ENCODE measurements at places on chromosomes 16 and 17.

- no peak for DNase-seq
Observed at GRCh38 chr16:67105246-67105645, 4.5 kb upstream of the PHAF1 start.

- DNase-seq = no peak
Observed at GRCh38 chr16:56886826-56887225, 21.8 kb downstream of the SLC12A3 start.

DNA sequence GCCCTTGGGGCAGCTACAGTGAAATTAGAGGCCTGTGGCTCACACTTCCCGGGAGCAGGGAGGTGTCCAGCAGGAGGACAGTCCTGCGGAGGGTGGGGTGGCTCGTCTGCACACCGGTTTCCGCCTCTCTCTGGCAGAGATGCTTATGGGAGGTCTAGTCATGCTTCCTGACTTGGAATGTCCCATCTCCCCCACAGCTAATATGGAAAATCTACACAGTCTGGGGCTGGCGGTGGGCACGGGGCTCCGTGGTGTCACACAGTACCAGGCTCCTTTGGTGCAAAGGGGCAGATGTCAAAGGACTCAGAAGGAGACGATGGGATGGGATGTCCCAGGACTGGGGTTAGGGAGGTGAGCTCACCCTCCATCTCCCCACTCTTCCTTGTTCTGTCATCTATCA is 44.1 kb upstream of the DOC2B start:
- peak; percentile 3 for DNase-seq

- no peak for DNase-seq
Observed at GRCh38 chr17:66432411-66432957, 130.1 kb downstream of the PRKCA start.

DNA sequence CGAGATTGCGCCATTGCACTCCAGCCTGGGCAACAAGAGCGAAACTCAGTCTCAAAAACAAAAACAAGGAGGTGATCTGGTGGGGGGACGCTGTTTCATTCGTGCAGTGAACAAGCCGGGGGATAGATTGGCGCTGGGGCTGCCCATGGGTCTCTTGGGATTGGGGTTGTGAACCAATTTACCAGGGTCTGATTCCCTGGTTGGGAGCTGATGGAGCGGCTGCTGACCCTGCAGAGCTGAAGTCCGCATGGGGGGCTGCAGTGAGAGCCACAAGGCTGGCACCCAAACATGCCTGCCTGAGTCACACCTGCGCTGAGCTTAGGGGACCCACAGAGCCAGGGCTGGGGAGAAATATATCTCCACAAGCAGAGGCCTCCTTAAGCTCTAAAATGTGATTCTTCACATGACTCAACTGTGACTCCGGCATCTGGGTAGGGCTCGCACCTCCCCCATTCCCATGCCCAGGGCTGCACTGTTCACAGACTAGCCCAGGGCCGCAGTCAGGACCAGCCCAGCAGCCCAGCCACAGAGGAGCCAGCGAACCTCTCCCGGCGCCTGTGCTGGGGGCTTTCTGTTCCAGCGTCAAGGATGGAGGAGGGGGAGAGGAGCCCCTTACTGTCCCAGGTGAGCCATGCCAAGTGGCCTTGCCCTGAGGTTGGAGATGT is 5.0 kb downstream of the TSPAN10 start:
- no peak for DNase-seq

GRCh38 chr16:56547120-56547948 is 17.5 kb upstream of the MT4 start:
- no peak for DNase-seq

DNA sequence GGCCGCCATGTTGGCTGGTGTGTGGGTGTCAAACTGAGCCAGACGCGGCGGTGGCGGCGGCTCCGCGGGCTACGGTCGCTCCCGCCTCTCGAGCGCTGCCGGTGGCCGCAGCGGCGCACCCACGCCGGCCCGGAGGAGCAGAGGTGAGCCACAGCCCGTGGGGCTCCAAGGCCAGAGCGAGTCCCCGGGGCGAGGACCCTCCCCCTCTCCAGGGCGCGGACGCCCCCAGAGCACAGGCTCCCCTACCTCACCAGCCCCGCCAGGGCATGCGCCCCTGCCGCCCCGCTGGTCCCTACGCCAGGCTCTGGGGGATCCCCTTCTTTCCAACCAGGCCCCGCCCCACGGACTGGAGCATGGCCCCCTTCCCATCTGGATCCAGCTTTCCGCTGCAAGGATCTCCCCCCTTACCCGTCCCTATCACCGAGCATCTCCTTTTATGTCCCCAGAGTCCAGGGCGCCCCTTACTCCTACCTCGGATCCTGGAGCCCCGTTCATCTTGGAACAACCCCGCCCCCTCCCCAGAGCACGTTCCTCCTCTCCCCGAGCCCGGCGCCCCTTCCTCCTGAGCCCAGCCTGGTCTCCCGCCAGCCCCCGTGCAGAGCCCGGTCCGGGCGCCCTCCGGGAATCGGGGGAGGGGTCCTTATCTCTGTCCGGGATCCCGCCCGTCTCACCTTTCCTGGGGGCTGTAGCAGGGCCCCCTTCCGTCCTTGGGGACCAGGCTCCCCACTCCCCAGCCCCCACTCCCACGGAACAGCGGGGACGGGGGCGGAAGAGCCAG is 412 bp downstream of the EPN2 start:
- DNase-seq = peak; percentile 61

GRCh38 chr16:48421741-48422140 is 36.5 kb upstream of the SIAH1 start:
- no peak for DNase-seq

DNA sequence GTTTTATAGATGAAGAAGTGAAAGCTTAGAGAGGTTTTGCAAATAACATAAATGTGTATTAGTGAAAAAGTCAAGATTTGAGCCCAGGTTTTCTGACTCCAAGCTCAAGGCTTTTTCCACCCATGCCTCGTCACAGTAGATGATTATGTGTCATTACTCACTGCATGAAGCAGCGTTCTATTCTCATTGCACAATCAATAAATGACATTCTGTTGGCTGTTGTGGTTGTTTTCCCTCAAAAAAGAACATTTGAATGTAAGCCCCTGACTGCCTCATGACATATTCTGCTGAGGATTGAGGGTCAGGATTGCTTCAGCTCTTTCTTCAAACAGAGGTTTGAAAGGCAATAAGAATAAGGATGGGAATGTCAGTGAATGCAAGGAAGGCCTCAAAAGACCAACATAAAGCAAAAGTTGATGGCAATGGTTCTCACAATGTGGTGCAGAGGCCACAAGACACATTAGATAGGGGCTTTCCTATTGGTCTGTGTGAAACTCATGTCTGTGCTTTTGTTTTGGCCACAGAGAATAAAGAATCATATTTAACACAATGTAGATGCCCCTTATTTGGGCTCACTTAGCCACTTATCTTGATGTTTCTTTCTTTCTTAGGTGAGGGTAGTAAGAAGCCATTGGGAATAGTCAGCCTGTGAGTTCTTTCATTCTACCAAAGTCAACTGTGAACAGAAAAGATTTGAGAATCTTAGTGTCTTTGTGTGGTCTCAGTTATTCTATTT is 5.4 kb upstream of the MMD start:
- no peak for DNase-seq

GRCh38 chr16:3004319-3004718 is 8.4 kb upstream of the CLDN9 start:
- DNase-seq = no peak

- no peak for DNase-seq
Observed at GRCh38 chr17:1898332-1898731, 68.5 kb downstream of the RPA1 start.

DNA sequence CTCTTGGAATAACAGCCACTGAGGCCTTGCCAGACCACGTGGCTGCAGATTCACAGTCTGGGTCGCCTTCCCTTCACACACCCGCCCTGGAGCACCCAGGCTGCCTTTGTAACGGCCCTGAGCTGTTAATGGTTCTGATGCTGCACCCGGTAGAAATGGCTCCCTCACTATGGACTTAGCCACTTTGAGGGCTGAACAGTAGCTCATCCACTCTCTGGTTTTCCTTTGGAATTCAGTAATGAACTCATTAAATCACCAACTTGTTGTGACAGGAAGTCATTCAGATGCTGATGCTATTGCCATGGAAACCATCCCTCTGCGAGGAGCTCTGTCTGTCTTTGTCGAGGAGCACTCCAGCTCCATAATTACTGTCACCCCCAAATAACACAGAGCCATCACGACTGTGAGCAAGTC is 59.2 kb downstream of the CDK5R1 start:
- no peak for DNase-seq

DNA sequence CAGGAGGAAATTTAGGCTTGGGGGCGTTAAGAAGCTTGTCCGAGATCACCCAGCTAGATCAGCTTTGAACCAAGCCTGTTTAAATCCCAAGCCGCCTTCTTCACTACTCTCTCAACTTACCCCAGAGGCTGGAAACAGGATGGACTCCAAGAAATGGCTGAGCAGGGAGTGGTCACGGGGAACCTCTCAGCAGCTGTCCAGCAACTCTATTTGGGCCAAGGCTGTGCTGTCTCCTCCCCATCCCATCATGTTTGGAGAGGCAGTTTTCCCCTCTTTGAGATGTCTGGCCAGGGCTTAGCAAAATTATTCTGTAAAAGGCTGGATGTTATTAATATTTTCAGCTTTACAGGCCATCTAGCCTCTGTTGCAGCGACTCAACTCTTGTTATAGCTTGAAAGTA is 305.7 kb downstream of the RBFOX1 start:
- no peak for DNase-seq

DNA sequence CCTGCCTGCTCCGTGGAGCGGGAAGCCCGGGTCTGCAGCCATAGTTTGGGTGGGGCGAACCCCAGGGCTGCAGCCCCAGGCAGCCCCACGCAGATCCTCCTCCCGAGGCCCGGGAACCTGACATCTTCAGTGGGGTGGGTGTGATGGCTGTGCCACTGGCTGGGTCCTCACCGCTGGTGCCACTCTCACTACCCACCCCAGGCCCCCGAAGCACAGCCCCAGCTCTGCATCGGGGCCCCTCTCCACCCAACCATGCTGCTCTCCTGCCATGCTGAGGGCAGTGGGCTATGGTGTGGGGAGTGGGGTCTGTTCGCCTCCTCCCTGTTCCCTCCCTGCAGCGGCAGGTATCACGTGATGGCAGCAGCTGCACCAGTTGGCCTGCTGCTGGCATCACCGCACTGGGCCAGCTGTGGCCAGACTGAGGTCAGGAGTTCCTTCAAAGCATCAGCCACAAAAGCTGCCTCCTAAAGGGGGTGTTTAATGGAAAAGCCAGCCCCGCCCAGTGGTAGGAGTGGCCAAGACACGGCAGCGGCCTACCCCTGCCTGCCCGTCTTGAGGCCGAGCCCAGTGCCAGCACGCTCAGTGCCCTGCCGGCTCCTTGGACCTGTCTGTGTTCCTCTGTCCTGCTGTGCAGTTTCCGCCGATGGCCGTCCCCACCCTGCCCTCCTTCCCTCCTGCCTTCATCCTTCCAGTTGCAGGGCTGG is 10.8 kb downstream of the KCTD5 start:
- no peak for DNase-seq

- DNase-seq = peak; percentile 98
Observed at GRCh38 chr17:81034779-81035520, at the start of gene BAIAP2. TSS of gene BAIAP2 (plus strand) at chr17:81035151. CDS start at chr17:81035255, 104 bp downstream.

DNA sequence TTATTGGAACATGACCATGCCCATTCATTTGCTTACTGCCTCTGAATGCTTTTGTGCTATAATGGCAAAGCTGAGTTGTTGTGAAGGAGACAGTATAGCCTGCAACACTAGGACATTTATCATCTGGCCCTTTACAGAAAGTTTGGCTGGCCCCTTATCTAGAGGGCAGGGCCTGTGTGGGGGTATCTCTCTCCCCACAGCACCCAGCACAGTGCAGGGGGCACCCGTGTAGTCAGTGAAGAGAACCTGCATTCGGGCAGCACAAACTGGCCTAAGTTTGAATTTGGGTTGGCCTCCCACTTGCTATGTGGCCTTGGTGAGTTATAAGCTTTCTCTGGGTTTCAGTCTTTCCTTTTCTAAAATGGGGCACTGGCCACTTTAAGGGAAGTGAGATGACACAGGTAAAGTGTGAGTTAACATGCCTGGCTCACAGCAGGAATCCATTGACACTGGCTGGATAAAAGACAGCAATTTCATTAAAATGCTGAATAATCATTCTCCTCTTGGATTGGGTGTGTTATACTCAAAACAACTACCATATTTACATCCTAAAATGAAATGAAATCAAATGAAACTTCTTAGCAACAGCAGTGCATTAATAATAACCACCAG is 12.1 kb downstream of the UBE2O start:
- DNase-seq = no peak

- no peak for DNase-seq
Observed at GRCh38 chr16:991773-992172, 10.2 kb downstream of the SOX8 start.

- peak; percentile 72 for DNase-seq
Observed at GRCh38 chr17:41792845-41793783, 6.6 kb upstream of the JUP start.

DNA sequence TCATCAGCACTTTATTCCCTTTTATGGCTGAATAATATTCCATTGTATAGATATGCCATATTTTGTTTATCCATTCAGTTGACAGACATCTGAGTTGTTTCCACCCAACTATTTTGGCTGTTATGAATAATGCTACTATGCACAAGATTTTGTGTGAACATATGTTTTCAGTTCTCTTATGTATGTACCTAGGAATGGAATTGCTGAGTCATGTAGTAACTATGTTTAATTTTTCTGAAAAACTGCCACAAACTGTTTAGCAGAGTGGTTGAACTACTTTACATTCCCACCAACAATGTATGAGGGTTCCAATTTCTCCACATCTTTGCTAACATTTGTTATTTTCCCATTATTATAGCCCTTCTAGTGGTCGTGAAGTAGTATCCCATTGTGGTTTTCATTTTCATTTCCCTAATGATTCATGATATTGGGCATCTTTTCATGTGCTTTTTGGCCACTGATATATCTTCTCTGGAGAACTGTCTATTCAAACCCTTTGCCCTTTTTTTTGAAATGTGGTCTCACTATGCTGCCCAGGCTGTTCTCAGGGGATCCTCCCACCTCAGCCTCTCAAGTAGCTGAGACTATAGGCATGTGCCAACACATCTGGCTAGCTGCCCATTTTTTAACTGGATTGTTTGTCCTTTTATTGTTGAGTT is 26.3 kb downstream of the SMURF2 start:
- no peak for DNase-seq

- peak; percentile 26 for DNase-seq
Observed at GRCh38 chr16:51763072-51763661, 612.1 kb upstream of the SALL1 start.

- DNase-seq = no peak
Observed at GRCh38 chr17:3610523-3610922, 1.3 kb upstream of the TRPV1 start.

DNA sequence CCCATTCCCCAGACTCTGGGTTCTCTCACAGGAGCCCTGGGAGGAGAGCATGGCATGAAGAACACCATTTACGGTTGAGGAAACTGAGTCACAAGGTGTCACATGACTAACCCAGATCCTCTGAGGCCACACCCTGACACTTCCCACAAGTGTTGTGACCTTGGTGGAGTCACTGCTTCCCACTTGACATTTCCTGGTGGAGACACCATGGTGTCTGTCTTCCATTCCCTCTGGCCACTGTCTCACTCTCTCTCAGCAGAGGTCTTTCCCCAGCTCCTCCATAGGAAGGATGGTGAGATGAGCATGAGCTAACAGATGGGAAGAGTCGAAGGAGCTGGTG is 116.2 kb downstream of the GNAO1 start:
- DNase-seq = no peak

GRCh38 chr17:43314611-43315011 is 80.8 kb upstream of the RNU2-1 start:
- DNase-seq = no peak

Measured in left cardiac atrium (tissue), 4 donors.